Cardiac muscle cell (in vitro differentiated cells and primary cell): ENCODE measurements at places on chromosomes 6 and 20. TPM values are rescaled to one million over a fixed set of nuclear protein-coding genes. Genes with fewer than 3 reads are reported as not detected.

DNA sequence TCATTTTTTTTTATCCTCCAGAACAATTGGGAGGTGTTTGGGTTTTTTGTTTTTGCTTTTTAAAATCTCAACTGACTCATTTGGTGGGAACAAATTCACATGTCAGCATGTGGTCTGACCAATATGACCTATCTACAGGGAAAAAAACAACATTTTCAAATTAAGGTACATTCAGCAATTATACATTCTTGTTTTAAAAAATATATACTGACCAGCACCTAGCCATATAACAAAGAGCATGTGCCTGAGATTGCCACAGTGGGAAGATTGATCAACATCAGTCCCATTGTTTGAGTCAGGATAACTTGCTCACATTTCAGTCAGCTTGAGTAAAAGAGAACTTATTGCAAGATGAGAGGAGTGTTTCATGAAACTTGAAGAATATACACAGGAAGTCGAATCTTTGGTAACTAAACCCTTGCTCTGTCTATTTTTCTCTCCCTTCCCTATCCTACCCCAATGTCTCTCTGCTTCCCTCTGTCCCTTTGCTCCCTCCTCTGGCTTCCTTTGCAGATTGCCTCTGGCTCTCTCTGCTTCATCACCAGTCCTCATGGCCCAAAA, 163.2 kb upstream of the TAB2 start:
- no peaks in the 10 kb centered on the region for H3K27me3 ChIP-seq
- peaks cover 10% of the 10 kb centered on the region for H3K4me1 ChIP-seq
- no peak for DNase-seq
- no peak overlapping the region for H3K4me3 ChIP-seq
- H3K27ac ChIP-seq, result no peak overlapping the region
- no peaks in the 10 kb centered on the region for H3K36me3 ChIP-seq

DNA sequence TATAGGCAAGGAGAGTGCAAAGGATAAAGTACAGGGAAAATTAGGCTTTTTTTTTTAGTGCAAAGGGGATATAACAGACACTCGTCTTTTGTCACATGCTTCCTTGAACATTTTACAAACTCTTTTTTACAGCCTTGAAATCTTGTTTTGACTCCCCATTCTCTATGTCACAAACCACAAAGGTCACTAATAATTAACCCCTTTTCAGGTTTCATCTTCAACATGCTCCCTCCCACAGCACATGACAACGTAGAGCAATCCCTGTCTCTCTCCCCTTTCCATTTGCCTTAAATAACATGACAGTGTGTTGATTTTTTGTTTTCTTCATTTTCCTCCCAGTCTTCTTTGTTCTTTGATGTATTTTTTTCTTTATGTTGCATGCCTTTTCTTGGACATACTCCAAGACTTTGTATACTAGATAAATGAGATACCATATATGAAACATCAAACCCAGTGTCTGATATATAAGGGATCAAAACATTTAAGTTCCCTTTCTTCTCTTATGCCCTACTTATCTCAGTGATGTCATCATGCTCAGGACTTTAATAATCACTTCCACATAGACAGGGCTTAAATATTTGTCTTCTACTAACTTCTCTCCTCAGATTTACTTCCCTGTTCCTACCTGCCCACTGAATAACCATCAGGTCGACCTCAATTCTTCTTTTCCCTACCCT, 378.7 kb upstream of the HSF2 start:
- H3K27ac ChIP-seq, result no peak overlapping the region
- H3K4me1 ChIP-seq, result no peaks in the 10 kb centered on the region
- DNase-seq, result no peak
- no peaks in the 10 kb centered on the region for H3K36me3 ChIP-seq
- no peaks in the 10 kb centered on the region for H3K27me3 ChIP-seq

Gene CST5
- 0.56 TPM in 1 of 2 replicates, not detected in the other for polyA plus RNA-seq

Gene KIF6
- polyA plus RNA-seq, result 1.7 and 2.9 TPM in 2 replicates
